H1 (cell line): ENCODE measurements at places on chromosomes 4 and X. TPM values are rescaled to one million over a fixed set of nuclear protein-coding genes. Genes with fewer than 3 reads are reported as not detected.
A peak's percentile ranks its signal among the peaks of the same experiment; 100 is the strongest.

- H3K4me3 ChIP-seq = no peak overlapping the region
- DNase-seq = no peak
- H3K36me3 ChIP-seq = no peaks in the 10 kb centered on the region
- no peaks in the 10 kb centered on the region for H3K27me3 ChIP-seq
- no peaks in the 10 kb centered on the region for H3K4me1 ChIP-seq
Measured at GRCh38 chrX:123201720-123202119, 17.6 kb downstream of the GRIA3 start.

GRCh38 chr4:2291705-2292645, 30.1 kb upstream of the MXD4 start:
- DNase-seq = peak; percentile 43
- no peak overlapping the region for H3K27ac ChIP-seq
- no peaks in the 10 kb centered on the region for H3K36me3 ChIP-seq
- H3K4me3 ChIP-seq = no peak overlapping the region

GRCh38 chrX:96770315-96770714, 85.7 kb downstream of the DIAPH2 start:
- no peaks in the 10 kb centered on the region for H3K27me3 ChIP-seq
- H3K4me3 ChIP-seq = no peak overlapping the region
- no peak overlapping the region for H3K27ac ChIP-seq
- H3K36me3 ChIP-seq = no peaks in the 10 kb centered on the region
- H3K4me1 ChIP-seq = no peaks in the 10 kb centered on the region

DNA sequence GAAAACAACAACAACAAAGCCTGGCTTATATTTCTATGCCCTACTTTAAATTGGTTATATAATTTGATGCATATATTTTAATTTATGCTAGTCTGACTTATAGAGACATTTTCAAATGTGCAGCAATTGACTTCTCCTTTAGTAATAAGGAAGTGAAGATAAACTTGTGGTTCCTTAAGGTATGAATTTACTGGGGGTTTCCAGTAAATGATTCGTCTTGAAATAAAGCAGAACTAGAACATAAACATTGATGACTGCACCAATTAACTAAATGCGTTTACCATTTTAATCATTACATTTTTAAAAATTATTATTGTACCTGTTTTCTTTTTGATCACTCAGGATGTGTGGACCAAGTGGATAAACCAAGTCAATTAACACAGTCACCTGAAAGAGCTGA, 99.6 kb upstream of the CCSER1 start:
- no peaks in the 10 kb centered on the region for H3K4me1 ChIP-seq
- no peaks in the 10 kb centered on the region for H3K36me3 ChIP-seq
- no peak overlapping the region for H3K4me3 ChIP-seq
- no peaks in the 10 kb centered on the region for H3K27me3 ChIP-seq
- no peak for DNase-seq

- DNase-seq = no peak
- no peak overlapping the region for H3K4me3 ChIP-seq
- H3K4me1 ChIP-seq = no peaks in the 10 kb centered on the region
- no peaks in the 10 kb centered on the region for H3K27me3 ChIP-seq
- no peak overlapping the region for H3K27ac ChIP-seq
Measured at GRCh38 chr4:123046096-123046495, 123.7 kb upstream of the NUDT6 start.

GRCh38 chr4:39166177-39166576, 16.2 kb upstream of the WDR19 start:
- H3K36me3 ChIP-seq = no peaks in the 10 kb centered on the region
- no peaks in the 10 kb centered on the region; the same call in none of the 2 replicates for H3K4me1 ChIP-seq

GRCh38 chr4:34035225-34035624, 2209.1 kb downstream of the ARAP2 start:
- H3K4me3 ChIP-seq = no peak overlapping the region
- H3K27me3 ChIP-seq = no peaks in the 10 kb centered on the region
- no peak for DNase-seq
- no peaks in the 10 kb centered on the region for H3K36me3 ChIP-seq

- H3K27me3 ChIP-seq = no peaks in the 10 kb centered on the region
- H3K27ac ChIP-seq = no peak overlapping the region
- DNase-seq = no peak
- H3K4me3 ChIP-seq = no peak overlapping the region
- H3K36me3 ChIP-seq = peaks cover 2% of the 10 kb centered on the region; the same call in 1 of the 2 replicates
- no peaks in the 10 kb centered on the region for H3K4me1 ChIP-seq
Measured at GRCh38 chr4:13580036-13580435, 35.7 kb upstream of the NKX3-2 start.

GRCh38 chrX:126847143-126847542, 27.6 kb downstream of the PRR32 start:
- H3K27me3 ChIP-seq = no peaks in the 10 kb centered on the region
- no peak for DNase-seq
- no peaks in the 10 kb centered on the region for H3K36me3 ChIP-seq
- no peak overlapping the region for H3K4me3 ChIP-seq

GRCh38 chr4:73762409-73762808, 22.0 kb downstream of the CXCL8 start:
- no peaks in the 10 kb centered on the region for H3K4me1 ChIP-seq
- no peak overlapping the region for H3K4me3 ChIP-seq
- no peak for DNase-seq
- no peaks in the 10 kb centered on the region for H3K36me3 ChIP-seq
- H3K27ac ChIP-seq = no peak overlapping the region
- no peaks in the 10 kb centered on the region for H3K27me3 ChIP-seq

GRCh38 chr4:40581254-40582140, 48.2 kb downstream of the RBM47 start:
- peaks cover 13% of the 10 kb centered on the region for H3K4me1 ChIP-seq
- H3K36me3 ChIP-seq = no peaks in the 10 kb centered on the region; the same call in 1 of the 2 replicates
- no peak overlapping the region for H3K4me3 ChIP-seq

- H3K27ac ChIP-seq = no peak overlapping the region
- peaks cover 36% of the 10 kb centered on the region for H3K36me3 ChIP-seq
- H3K27me3 ChIP-seq = no peaks in the 10 kb centered on the region
- no peak for DNase-seq
Measured at GRCh38 chr4:7001271-7001670, 41.9 kb upstream of the TADA2B start.

GRCh38 chr4:101345271-101345595, 2.1 kb downstream of the PPP3CA start:
- no peaks in the 10 kb centered on the region for H3K36me3 ChIP-seq
- peaks cover 9% of the 10 kb centered on the region for H3K4me1 ChIP-seq
- peaks cover 7% of the 10 kb centered on the region; the same call in 1 of the 2 replicates for H3K27me3 ChIP-seq
- no peak for DNase-seq
- peak overlapping the region; percentile 68; the same call in 1 of the 2 replicates for H3K4me3 ChIP-seq

DNA sequence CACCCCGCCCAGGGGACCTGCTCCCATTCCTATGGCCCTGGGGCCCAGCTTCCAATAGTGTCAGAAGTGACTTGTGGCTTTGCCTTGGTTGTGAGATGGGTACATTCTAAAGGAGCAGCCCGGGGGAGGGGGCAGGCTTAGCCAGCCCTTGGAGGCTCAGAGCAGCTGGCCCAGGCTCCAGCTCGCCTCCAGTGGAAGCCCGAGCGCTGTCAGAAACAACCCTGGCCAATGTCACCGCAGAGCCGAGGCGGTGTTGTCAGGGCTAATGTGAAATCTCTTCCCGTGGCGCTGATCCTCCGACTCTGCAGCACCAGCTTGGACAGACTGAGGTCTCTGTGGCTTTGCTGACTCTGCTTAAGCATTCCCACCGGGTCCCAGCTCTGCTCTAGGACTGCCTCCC, 29.2 kb upstream of the ZNF81 start:
- no peaks in the 10 kb centered on the region for H3K27me3 ChIP-seq
- no peaks in the 10 kb centered on the region for H3K36me3 ChIP-seq
- no peak overlapping the region for H3K4me3 ChIP-seq
- DNase-seq = peak; percentile 44

GRCh38 chrX:154015581-154016264, 4.0 kb downstream of the IRAK1 start:
- peaks cover 9% of the 10 kb centered on the region for H3K4me1 ChIP-seq
- no peak overlapping the region for H3K27ac ChIP-seq
- no peaks in the 10 kb centered on the region for H3K27me3 ChIP-seq
- H3K36me3 ChIP-seq = 0 out of 2 replicates have a peak, but pooled peaks cover 2% of the 10 kb centered on the region
- no peak overlapping the region for H3K4me3 ChIP-seq
- no peak for DNase-seq

DNA sequence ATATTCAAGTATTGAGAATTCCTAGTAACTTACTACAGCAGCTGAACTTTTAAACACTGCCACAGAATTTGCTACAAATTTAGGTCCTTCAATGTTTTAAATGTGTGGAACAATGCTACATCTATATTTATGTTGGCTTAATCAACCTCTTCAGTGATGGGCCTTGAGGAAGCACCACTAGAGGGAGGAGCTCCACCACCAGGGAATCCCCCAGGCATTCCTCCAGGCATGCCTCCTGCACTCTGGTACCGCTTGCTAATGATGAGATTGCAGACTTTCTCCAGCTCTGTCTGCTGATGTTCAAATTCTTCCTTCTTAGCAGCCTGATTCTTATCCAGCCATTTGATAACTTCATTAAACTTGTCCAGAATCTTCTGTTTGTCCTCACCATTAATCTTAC, 190.8 kb downstream of the HTR2C start:
- no peaks in the 10 kb centered on the region for H3K4me1 ChIP-seq
- H3K27ac ChIP-seq = no peak overlapping the region
- no peak overlapping the region for H3K4me3 ChIP-seq
- no peaks in the 10 kb centered on the region for H3K27me3 ChIP-seq
- no peak for DNase-seq

- H3K4me3 ChIP-seq = no peak overlapping the region
- no peak overlapping the region for H3K27ac ChIP-seq
- no peaks in the 10 kb centered on the region for H3K4me1 ChIP-seq
- H3K36me3 ChIP-seq = no peaks in the 10 kb centered on the region
Measured at GRCh38 chr4:158007566-158007965, 165.3 kb downstream of the GASK1B start.

- H3K36me3 ChIP-seq = no peaks in the 10 kb centered on the region
Measured at GRCh38 chrX:103941201-103941975, 21.0 kb upstream of the TMSB15B start.

DNA sequence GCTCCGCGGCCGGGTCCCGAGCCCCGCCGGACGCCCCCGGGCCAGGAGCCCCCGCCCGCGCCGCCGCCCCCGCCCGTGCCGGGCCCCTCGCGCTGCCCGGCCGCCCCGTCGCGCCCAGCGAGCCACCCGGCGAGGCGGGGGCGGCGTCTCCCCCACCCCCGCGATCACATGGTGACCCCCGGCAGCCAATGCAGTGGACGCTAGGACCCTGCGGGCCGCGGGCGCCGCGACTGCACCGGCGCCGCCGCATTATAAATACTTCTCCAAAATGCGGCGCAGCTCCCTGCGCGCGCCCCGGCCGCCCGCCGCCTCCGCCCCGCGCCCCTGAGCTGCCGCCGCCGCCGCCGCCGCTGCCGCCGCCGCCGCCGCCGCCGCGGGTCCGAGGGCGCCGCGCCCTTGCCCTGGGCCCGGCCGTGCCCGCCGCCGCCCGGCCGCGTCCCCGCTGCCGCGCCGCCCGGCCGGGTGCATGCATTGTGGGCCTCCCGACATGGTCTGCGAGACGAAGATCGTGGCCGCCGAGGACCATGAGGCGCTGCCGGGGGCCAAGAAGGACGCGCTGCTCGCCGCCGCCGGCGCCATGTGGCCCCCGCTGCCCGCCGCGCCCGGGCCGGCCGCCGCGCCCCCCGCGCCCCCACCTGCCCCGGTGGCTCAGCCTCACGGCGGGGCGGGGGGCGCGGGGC, at the start of gene NAT8L:
Gene NAT8L (plus strand): TSS at position 282 of the 680 bp plus-strand sequence. CDS start 185 bp downstream, at position 467.
- peak within 1 kb of the TSS; percentile 37 for H3K4me3 ChIP-seq
- DNase-seq = no peak
- no peak within 1 kb of the TSS for H3K27ac ChIP-seq
- H3K4me1 ChIP-seq = peaks cover 5% of the 10 kb centered on the region

DNA sequence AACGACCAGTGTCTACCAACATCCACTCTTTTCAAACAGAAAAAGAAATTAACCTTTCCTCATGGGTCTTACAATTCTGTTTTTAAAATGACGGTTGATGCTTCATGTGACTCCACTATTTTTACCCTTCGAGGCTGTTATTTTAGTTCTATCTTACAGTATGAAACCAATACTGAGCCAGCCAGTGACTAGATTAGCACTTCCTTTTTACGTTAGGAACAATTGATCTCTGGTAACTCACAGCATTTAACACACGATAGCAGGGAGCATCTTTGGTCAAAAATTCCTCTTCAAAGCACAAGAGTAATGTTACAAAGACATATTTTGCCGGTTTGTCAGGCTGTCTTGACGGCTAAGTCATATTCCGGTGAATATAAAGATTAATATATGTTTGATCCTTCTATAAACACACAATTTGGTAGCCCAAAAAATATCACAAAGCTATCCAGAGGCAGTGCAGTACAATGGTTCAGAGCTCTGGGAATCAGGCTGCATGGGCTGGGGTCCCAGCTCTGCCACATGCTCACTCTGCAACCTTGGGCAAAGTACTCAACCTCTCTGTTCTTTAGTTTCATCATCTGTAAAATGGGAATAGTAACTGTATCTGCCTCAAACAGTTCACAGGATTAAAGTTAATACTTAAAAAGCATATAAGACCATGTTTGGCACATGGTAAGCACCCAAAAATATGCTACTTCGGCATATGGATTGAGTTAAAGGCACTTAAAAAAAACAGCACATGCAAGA, 62.9 kb upstream of the TXK start:
- no peaks in the 10 kb centered on the region for H3K4me1 ChIP-seq
- DNase-seq = no peak
- H3K27ac ChIP-seq = no peak overlapping the region
- H3K36me3 ChIP-seq = no peaks in the 10 kb centered on the region

GRCh38 chr4:39636531-39637184, 2.0 kb downstream of the SMIM14 start:
- H3K27me3 ChIP-seq = no peaks in the 10 kb centered on the region
- peaks cover 14% of the 10 kb centered on the region for H3K4me1 ChIP-seq
- no peak overlapping the region for H3K27ac ChIP-seq
- no peak for DNase-seq

- no peak overlapping the region for H3K4me3 ChIP-seq
- DNase-seq = no peak
- H3K27ac ChIP-seq = no peak overlapping the region
- no peaks in the 10 kb centered on the region for H3K36me3 ChIP-seq
- peaks cover 2% of the 10 kb centered on the region; the same call in 1 of the 2 replicates for H3K4me1 ChIP-seq
Measured at GRCh38 chr4:9916937-9917336, 104.4 kb downstream of the SLC2A9 start.

GRCh38 chr4:154739111-154739510, 4.7 kb upstream of the LRAT start:
- peaks cover 14% of the 10 kb centered on the region for H3K27me3 ChIP-seq
- H3K36me3 ChIP-seq = no peaks in the 10 kb centered on the region
- no peak overlapping the region for H3K4me3 ChIP-seq
- no peak overlapping the region for H3K27ac ChIP-seq
- DNase-seq = no peak

GRCh38 chr4:168119100-168119499, 26.8 kb downstream of the ANXA10 start:
- H3K36me3 ChIP-seq = no peaks in the 10 kb centered on the region
- H3K4me3 ChIP-seq = no peak overlapping the region
- no peaks in the 10 kb centered on the region for H3K27me3 ChIP-seq
- DNase-seq = no peak
- no peaks in the 10 kb centered on the region for H3K4me1 ChIP-seq

GRCh38 chrX:49959602-49960001, 37.2 kb downstream of the CLCN5 start:
- no peaks in the 10 kb centered on the region for H3K36me3 ChIP-seq
- H3K27ac ChIP-seq = no peak overlapping the region
- no peak for DNase-seq
- H3K4me1 ChIP-seq = no peaks in the 10 kb centered on the region

- H3K27me3 ChIP-seq = no peaks in the 10 kb centered on the region
- H3K27ac ChIP-seq = no peak overlapping the region
- no peak overlapping the region for H3K4me3 ChIP-seq
Measured at GRCh38 chr4:19005211-19005610, 983.7 kb upstream of the LCORL start.

Gene TSPAN7
- 31.7 and 32.1 TPM in 2 replicates for total RNA-seq

Gene CXCL1
- 0.69 and 0.80 TPM in 2 replicates for total RNA-seq

Gene USP17L24
- not detected in 2 replicates for total RNA-seq

Gene TBC1D8B
- total RNA-seq = 7.8 and 8.4 TPM in 2 replicates

Gene SEC24B
- 24.2 and 25.6 TPM in 2 replicates for total RNA-seq

Gene GLRA2
- total RNA-seq = not detected in 2 replicates

Gene TMPRSS11B
- not detected in 2 replicates for total RNA-seq
